ENCODE measurements at places on chromosomes 12 and 14.
A peak's percentile ranks its signal among the peaks of the same experiment; 100 is the strongest.

DNA sequence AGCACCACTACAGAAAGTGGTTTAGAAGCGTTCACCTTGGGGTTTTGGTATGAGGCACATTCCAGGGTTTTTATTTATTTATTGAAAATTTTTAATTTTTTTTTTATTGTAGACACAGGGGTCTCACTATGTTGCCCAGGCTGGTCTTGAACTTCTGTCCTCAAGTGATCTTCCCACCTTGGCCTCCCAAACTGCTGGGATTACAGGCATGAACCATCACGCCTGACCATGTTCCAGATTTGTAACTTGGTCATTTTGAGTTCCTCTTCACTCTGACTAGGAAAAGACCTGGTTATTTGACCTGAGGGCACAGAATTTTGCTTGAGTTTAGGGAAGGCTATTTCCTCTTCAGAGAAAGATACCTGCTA lies 3.1 kb downstream of the MLEC start:
- DNase-seq: no peak

DNA sequence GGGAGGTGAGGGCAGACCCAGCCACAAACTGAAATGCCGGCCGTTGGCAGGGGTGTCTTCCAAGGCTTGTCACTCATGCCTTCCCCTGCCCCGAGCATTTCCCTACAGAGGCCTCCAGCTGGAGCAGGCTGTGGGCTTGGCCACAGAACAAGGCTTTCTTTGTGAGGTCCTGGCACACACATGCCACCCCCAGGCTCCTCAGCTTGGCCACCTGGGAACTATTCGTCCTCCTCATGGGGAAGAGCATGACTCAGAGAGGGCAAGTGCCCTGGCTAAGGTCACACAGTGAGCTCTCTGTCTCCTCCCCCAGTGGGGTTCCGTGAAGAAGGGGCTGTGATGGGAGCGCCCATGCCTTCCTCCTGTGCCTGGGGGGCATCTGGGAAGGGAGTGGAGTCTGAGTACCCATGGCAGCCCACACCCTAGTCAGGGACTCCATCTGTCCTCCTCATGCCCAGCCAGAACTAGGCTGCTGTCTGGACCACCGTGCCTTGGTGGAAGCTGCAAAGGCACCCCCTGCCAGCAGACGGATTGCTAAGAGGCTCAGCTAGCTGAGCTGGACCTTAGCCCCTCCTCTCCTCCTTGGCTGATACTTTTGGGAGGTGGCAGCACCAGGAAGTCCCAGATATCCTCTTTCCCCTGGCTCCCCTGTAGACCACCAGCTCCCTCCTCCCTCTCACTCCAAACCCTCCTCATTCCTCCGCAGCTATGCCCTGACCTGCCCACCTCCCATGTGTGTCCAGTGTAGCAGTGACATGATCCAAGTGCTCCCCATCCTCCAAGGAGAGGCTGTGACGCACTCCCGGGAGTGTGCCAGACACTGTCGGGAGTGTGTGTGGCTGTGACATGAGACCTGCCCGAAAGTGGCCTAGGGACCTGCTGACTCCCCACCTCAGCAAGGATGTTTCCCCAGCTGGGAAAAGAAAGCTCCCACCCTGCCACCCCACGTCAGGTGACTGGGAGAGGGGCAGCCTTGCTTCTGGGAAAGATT lies 21.4 kb downstream of the ABCB9 start:
- no peak for DNase-seq

GRCh38 chr12:26122681-26123481 lies 2.0 kb downstream of the BHLHE41 start:
- peak; percentile 38 for DNase-seq

GRCh38 chr12:108302016-108302402 lies 37.1 kb downstream of the CMKLR1 start:
- no peak for DNase-seq

DNA sequence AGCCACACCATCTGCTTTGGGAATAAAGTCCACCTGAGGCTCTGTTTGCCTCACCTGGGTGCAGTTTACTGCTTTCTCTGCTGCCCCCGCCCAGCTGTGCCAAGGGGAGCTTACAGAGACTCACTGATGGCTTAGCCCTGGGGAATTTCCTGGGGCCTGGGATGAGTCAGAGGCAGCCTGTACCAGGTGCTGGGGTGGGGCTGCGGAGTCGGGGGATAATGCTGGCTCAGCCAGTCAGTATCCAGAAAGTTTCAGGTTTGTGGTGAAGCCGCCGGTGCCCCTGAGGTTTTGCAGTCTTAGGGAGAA lies 22.3 kb downstream of the PLEKHG3 start:
- no peak for DNase-seq

GRCh38 chr14:79209418-79209817 lies 1001.9 kb downstream of the DIO2 start:
- no peak for DNase-seq

- DNase-seq: no peak
Observed at GRCh38 chr12:53645165-53645564, 19.0 kb upstream of the ATF7 start.

DNA sequence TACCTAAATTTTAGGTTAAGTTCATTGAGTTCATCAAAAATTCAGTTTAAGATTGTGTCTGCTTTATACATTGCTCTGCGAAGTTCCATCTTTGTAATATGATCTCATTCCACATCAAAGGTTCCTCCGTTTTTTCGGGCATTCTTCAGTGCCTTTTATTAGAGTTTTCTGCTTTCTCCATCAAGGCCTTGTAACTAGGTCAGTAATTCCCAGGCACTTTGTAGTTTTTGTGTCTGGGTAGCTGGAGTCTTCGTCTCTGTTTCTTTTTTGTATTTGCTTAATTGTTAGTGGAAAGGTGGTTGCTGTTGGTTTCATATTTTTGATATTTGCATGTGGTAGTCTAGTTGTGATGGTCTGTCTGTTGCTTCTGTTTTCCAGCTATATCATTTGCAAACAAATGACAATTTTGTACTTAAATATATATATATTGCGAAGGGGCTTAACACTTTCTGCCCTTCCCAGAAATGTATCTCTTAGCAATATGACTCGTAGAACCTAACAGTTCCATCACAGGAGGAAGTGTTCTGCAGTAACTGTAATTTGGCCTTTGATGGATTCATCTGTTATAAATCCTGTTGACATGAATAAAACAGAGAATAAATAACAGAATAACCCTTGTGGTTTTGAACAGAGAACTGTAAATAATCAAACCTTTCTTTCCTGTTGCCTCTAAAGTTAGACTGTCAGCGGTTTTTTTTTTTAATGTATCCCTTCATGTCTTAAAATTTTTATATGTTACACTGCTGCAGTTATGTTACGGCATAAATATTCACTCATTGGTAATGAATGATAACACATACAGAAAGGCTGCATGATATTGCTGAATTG lies 88.4 kb upstream of the DYNC1H1 start:
- peak; percentile 4 for DNase-seq

DNA sequence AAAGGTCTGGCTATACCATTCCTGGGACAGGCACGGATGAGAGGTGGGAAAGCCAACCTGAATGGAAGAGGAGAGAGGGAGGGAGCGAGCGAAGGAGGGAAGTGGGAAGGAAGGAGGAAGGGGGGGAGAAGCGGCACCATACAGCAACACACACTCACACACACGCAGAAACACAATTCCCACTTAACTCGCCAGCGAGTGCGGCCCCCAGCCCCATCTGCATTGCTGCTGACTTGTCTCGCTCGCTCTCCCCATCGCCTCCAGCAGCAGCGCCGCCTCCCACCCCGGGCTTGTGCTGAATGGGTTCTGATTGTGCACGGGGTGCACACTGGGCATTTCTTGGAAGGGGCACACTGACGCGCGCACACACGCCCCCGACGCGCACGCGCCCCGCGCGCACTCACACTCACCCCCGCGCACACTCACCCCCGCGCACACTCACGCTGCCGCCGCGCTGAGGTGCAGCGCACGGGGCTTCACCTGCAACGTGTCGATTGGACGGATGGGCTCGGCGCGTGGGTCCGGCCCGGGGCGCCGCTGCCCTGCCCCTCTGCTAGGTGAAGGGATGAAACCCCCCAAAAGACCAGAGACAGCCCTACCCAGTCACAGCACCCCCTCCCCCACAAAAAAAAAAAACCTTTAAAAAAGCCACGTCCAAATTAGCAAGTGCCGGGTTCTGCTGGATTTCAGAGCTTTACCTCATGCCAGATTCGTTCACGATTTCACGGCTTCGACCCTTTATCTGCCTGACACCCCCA lies 685 bp downstream of the GRIN2B start:
- DNase-seq: no peak

DNA sequence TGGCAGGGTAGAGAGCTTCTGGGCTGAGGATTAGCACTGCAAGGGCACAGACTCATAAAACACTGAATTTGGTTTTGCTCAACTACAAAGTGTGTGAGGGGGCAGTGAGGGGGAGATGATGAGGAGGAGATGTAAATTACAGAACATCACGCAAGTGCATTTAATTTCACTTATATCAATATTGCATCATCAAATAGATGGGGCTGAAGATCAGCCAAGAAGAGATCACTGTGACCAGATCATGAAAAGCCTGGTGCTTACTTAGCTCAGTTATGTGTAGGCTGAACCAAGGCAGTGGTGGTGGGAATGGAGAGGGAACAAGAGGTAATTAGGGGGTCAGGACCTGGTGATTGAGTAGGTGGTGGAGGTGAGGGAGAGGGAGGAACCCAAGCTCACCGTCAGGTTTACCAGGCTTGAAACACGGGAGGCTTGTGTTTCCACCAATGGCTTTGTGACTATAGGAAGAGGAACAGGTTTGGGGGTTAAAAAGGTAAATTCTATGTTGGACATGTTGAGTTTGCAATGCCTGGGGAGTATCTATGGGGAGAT lies 11.3 kb downstream of the FOS start:
- no peak for DNase-seq

DNA sequence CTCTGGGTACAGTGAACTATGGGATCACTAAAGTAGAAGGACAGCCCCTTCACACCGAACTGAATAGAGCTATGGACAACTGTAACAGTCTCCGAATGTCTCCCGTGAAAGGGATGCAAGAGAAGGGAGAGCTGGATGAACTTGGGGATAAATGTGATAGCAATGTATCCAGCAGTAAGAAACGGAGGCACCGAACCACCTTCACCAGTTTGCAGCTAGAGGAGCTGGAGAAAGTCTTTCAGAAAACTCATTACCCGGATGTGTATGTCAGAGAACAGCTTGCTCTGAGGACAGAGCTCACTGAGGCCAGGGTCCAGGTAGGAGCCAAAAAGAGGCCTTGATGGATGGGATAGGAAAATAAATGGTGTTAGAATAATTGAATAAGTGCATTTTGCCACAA lies 3.5 kb downstream of the ALX1 start:
- no peak for DNase-seq

GRCh38 chr12:2215709-2216560 lies 163.1 kb downstream of the CACNA1C start:
- DNase-seq: no peak

GRCh38 chr12:22672951-22673350 lies 48.0 kb downstream of the ETNK1 start:
- no peak for DNase-seq

DNA sequence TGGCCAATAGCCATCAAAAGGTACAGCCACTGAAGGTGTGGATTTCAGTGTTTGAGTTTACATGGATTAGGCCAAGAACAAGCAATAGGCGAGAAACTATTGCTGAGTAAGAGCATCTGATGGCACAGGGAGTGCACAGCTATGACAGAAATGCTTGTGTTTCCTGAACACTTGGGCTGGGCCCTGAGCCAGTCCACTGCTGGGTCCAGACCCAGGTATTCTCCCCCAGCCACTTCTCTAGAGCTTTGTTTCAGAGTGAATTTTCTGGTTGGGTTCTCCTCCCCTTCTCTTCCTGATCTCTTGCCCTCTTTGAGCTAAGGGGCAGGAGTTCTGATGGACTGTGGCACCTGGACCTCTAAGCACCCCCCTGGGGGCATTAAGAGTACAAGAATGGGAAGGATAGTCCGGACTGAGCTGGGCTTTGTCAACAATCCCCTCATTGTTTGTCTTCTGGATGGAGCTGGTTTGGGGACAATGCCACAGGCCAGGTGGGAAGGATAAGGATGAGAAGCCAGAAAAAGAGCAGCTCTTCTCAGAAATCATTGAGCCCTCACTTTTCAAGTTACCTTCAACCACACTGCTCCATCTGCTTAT lies 8.3 kb downstream of the HOXC5 start:
- no peak for DNase-seq

DNA sequence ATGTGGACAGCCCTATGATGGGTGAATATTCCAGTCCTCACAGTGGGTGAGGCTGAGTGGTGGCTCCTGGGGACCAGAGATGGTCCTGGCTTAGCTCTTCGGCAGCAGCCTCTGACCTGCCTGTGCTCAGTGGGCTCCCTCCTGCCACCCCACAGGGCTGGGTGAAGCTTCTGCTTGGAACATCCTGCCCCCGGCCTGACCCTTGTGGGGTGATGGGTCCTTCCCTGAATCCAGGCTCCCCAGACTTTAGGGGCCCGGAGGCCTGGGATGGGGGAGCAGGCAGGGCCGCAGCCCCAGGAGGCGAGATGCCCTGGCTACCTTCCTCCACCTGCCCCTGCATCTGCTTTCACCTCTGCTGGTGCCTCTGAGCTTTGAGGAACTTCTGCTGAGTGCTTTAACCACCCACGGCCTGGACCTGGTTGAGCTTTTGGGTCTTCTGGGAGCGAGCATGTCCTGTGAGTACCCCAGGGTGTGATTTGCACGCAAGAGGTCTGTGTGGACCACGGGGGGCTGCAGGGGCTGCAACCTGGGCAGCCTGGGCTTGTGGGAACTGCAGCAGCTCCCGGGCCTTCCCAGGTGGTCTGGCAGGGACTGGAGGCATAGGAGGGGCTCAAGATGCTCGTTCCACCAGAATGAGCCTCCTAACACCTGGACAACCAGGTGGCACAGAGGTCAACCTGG lies 159.5 kb downstream of the KIF26A start:
- DNase-seq: no peak

- no peak for DNase-seq
Observed at GRCh38 chr12:30911207-30911606, 15.3 kb upstream of the TSPAN11 start.

GRCh38 chr14:65210118-65210821 lies 108.0 kb upstream of the MAX start:
- peak; percentile 17 for DNase-seq

DNA sequence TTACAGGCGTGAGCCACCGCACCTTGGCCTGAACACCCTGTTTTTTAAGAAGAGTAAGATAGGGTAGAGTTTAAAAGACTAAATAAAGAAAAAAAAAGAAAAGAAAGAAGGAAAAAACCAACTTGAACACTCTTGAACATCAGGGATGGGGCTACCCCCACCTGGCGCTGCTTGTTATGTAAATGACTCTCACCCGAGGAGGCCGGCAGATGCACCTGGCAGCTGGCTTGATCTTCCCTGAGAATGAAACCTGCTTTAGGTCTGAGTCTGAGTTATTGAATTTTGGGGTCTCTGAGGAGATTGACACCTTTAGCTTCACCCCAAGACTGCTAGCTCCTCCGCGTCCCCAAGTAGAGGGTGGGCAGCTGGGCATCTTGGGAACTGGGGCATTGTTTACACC lies 15.5 kb upstream of the MEG3 start:
- no peak for DNase-seq

- no peak for DNase-seq
Observed at GRCh38 chr14:105581551-105582341, 55.4 kb downstream of the TMEM121 start.

Measured in bone marrow (tissue), 2 donors.